ENCODE measurements at places on chromosomes 4 and X. TPM values are rescaled to one million over a fixed set of nuclear protein-coding genes. Genes with fewer than 3 reads are reported as not detected.

Gene RIPPLY1
- polyA plus RNA-seq = not detected

Gene DCAF12L2
- polyA plus RNA-seq = 2.8 TPM

Gene JADE1
- 24.8 TPM for polyA plus RNA-seq

Gene MAGEA2B
- polyA plus RNA-seq = not detected

Gene TLR2
- polyA plus RNA-seq = 2.0 TPM

Gene SSX3
- not detected for polyA plus RNA-seq

Gene PPP4R3C
- not detected for polyA plus RNA-seq

Gene PHOX2B
- not detected for polyA plus RNA-seq

Gene FABP2
- polyA plus RNA-seq = not detected

Gene HSD17B10
- 85.1 TPM for polyA plus RNA-seq

Gene ARR3
- not detected for polyA plus RNA-seq

Gene SLC9A7
- 6.1 TPM for polyA plus RNA-seq

Gene TGIF2LX
- polyA plus RNA-seq = not detected

Gene SLC9B1
- polyA plus RNA-seq = 1.0 TPM

Gene FAM149A
- polyA plus RNA-seq = 16.1 TPM

Gene ENPEP
- polyA plus RNA-seq = 4.7 TPM

Gene BEND4
- 0.33 TPM for polyA plus RNA-seq

Gene ASB9
- polyA plus RNA-seq = 1.2 TPM

Gene GABRG1
- polyA plus RNA-seq = 0.53 TPM

Gene NSD2
- polyA plus RNA-seq = 20.1 TPM

Gene GAGE12F
- polyA plus RNA-seq = not detected

Gene ZXDB
- 7.3 TPM for polyA plus RNA-seq

Gene HS6ST2
- 5.9 TPM for polyA plus RNA-seq

Gene EDA
- 4.5 TPM for polyA plus RNA-seq

Gene CCKAR
- not detected for polyA plus RNA-seq

Gene IRAK1
- 10.5 TPM for polyA plus RNA-seq

Gene AFM
- polyA plus RNA-seq = not detected

Gene ZNF630
- 6.6 TPM for polyA plus RNA-seq

Gene SMS
- 204 TPM for polyA plus RNA-seq

Gene UGT2A1
- polyA plus RNA-seq = not detected

Gene S100P
- polyA plus RNA-seq = 0.97 TPM

Gene GSX2
- polyA plus RNA-seq = not detected

Gene DMRTC1
- polyA plus RNA-seq = 2.0 TPM

Gene SUPT20HL2
- polyA plus RNA-seq = 0.04 TPM

Gene RBMXL3
- not detected for polyA plus RNA-seq

Gene IL13RA1
- polyA plus RNA-seq = 104 TPM

Gene PCDH19
- polyA plus RNA-seq = 2.6 TPM

Gene RAB33B
- 6.8 TPM for polyA plus RNA-seq

Gene TAF7L
- polyA plus RNA-seq = 0.25 TPM

Gene P2RY4
- not detected for polyA plus RNA-seq

Gene RENBP
- 2.8 TPM for polyA plus RNA-seq

Gene UXT
- 209 TPM for polyA plus RNA-seq

Gene CD40LG
- 0.08 TPM for polyA plus RNA-seq

Gene GIMD1
- not detected for polyA plus RNA-seq

Gene CSAG3
- not detected for polyA plus RNA-seq

Gene TADA2B
- polyA plus RNA-seq = 18.6 TPM

Gene ALAS2
- not detected for polyA plus RNA-seq

Gene GDI1
- 116 TPM for polyA plus RNA-seq

Gene JAKMIP1
- polyA plus RNA-seq = 0.33 TPM

Gene SCD5
- 99.3 TPM for polyA plus RNA-seq

Gene IL3RA
- 5.1 TPM for polyA plus RNA-seq

Gene UGT2A2
- not detected for polyA plus RNA-seq

Gene TECRL
- polyA plus RNA-seq = 0.07 TPM

Gene WAS
- polyA plus RNA-seq = 1.3 TPM

Gene TIMM8A
- 7.0 TPM for polyA plus RNA-seq

Measured in ovary (tissue), 10 donors.